ENCODE measurements at places on chromosomes 3 and 15.
A peak's percentile ranks its signal among the peaks of the same experiment; 100 is the strongest.

DNA sequence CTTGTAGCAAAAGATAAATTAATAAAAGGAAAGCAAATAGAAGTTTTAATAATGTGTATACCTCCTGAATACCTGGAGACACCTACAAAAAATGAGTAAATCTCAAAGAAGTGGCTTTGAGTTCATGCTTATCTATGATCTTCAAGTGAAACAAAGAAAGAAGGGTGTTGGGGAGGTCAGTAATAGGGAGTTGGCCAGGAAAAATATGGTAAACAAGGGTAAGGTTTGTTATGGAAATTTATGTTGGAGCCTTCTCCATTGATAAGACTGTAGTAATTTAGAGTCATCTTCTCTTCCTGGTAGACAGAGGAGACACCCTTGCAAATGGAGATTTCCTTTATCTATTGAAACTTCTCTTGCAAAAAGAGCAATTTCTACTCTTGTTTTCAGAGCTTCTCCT lies 6.6 kb upstream of the CCR8 start:
- no peak for DNase-seq

DNA sequence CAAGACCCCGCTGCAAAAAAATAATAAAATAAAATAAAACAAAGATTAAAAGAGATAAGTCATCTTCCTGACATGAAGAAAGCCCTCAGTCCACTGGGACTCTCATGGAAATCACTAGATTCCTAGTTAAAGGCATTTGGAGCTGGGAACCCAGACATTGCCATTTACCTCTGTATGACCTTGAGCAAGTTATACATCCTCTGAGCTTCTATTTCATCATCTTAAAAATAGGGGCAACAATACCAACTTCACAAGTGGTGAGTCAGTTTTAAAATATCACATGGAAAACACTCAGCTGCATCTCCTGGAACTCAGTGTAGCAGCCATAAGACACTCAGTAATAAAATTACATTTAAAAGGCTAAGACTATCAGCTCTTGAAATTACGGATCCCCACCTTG lies 334.8 kb downstream of the ERC2 start:
- DNase-seq, result no peak

DNA sequence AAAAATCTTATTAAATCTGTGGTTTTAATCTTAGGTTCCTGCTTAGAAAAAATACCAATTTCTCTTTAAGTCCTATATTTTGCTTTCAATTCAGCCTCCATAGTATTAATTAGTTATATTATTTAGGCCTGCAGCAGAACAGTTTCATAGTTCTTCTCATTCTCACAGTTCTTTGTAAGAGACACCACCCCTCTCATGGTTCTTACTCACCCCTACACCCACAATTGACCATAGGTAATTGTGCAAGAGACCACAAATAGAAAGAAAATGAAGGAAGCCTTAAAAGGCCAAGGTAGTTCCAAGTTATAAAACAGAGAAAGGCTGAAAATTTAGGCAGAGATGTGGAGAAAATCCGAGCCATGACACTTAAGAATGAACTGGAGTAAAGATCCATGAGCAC lies 415.3 kb downstream of the TIGIT start:
- DNase-seq, result no peak

DNA sequence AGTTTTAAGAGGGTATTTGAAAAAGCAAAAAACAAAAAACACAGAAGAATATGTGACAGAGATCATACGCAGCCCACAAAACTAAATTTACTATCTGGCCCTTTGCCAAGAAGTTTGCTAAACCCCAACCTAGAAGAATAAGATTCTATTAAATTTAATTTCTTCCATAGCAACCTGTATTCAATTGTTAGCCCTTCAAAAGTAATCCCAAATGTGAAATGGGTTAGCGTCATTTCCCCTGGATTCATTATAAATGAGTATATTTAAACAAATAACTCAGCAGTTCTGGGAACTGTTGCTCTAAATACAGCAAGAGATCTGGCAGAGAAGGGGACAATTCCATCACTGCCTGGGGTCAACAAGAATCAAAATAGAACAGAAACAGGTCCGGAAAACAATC lies 56.8 kb downstream of the CERS3 start:
- no peak for DNase-seq

DNA sequence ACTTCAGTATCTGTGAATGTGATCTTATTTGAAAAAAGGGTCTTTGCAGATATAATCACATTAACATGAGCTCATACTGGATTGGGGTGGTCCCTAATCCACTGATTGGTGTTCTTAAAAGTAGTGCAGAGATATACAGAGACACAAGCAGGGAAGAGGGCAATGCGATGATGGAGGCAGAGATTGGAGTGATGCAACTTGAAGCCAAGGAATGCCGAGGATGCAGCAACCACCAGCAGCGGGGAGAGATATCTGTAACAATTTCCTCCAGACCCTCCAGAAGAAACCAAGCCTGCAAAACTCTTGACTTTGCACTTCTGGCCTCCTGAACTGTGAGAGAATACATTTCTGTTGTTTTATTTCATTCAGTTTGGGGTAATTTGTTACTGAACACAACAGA lies 171.0 kb upstream of the MBNL1 start:
- no peak for DNase-seq

GRCh38 chr3:162534431-162534830 lies 1037.8 kb downstream of the OTOL1 start:
- no peak for DNase-seq

DNA sequence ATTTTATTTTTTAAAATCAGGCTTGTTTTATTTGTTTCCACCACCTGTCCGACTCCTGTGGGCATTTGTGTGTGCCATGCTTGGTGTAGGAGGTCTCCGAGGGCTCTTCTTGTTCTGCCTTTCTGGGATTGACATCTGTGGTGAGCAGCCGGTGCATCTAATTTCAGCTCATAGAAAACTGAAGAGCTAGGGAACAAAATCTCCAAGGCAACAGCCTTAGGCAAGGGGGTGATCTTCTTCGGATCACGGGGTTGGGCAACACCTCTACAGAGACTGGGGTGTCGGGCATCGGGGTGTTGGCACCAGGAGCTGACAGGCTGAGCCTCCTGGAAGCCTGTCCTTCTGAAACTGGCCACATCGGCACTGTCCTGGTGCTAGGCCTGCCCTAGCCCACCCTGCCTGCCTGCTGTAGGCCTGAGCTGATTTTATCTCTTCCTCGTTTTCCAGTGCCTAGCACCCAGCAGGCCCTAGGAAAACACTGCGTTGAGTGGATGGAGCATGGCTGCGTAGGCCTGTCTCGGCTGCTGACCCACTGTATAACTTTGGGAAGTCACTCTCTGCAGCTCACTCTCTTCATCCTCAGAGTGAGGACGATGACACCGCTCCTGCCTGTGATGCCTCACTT lies 10.3 kb downstream of the CHCHD6 start:
- no peak for DNase-seq

- DNase-seq, result no peak
These were observed 23.3 kb downstream of the RUBCN start for GRCh38 chr3:197713477-197713822.

DNA sequence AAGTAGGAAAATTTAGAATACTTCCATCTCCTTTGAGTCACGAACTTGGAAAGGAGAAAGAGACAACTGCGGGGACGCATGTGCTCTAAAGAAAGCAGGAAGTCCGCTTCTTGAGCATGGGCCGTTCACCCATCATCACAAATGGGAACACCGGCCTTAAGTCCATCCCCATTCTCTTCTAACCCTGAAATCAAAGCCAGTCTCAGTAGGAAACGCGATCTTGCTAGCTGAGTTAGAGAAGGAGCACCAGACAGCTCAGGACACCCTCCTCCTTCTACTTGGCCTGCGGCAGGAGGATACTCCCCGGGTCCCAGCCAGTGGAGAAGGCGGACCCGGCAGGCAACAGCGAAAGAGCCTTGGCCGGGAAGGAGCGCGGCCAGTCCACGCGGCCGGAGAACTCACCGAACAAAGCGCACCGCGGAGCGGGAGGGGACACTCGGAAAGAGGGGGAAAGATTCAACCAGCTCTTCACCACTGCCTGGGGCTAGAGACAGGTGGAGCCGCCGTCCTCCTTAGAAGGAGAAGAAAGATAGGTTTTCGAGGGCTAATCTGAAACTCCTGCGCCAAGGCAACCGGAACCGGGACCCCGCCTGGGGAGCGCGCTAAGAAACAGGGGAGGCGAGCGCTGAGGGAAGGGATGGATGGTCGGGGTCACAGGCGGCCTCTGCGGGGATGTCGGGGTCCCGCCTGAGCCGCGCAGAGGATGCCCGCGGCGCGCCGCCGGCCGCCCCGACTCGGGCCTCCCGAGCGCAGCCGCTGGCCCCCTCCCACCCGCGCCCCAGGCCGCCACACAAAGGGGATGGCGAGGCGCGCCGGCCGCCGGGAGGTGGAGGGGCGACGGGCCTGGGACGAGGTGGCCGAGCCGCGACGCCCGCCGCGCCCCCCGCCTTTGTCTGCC lies 818 bp downstream of the SLC4A7 start:
- DNase-seq, result peak; percentile 56

DNA sequence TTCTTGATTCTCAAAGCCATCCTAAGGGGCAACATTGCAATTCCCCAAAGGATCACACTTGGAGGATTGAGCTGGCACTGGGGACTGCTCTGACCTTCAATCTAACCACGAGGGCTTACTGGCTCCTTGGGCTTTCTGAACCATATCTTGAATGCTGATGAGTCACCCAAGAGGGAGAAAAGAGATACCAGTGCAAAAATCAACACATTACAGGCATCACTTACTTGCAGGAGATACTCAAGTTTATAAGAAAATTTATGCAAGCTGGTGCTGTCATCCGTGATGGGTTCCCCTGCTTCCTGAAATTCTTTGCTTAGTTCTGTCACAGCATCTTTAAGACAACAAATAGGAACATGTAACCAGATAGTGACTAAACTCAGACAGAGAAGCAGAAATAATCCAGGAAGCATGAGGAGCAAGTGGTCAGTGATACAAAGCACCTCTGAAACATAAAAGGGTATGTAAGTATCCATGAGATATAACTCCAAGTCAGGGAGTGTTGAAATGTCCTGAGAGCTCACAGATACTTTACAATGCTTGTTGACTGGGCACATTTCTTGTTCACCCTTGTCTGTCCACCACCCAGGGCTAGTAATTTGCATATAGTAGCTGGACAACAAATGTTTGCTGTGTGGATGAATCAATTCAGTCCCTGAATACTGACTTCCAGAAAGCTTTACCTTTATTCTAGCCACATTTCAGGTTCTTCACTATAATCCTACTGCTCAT lies 14.1 kb downstream of the FYCO1 start:
- DNase-seq, result no peak

GRCh38 chr15:68700455-68701123 lies 120.1 kb downstream of the ANP32A start:
- no peak for DNase-seq

GRCh38 chr15:87312221-87312620 lies 944.3 kb downstream of the NTRK3 start:
- DNase-seq, result no peak

All from DND-41 (cell line).